ENCODE measurements at places on chromosomes 12 and 14. TPM values are rescaled to one million over a fixed set of nuclear protein-coding genes. Genes with fewer than 3 reads are reported as not detected.

FGF6 gene
- not detected for total RNA-seq

PRH2 gene
- total RNA-seq: not detected

KRT72 gene
- 13.0 TPM for total RNA-seq

CLEC1A gene
- not detected for total RNA-seq

APOF gene
- total RNA-seq: not detected

OASL gene
- total RNA-seq: 28.5 TPM

Measured in activated CD4-positive, alpha-beta T cell treated with anti-CD3 and anti-CD28 coated beads, Interleukin-2, amount 10 ng/mL, durations not matched to agents 7 days and 5 days (primary cell).